Naive B cell (primary cell): ENCODE measurements at places on chromosomes 13 and 19.

DNA sequence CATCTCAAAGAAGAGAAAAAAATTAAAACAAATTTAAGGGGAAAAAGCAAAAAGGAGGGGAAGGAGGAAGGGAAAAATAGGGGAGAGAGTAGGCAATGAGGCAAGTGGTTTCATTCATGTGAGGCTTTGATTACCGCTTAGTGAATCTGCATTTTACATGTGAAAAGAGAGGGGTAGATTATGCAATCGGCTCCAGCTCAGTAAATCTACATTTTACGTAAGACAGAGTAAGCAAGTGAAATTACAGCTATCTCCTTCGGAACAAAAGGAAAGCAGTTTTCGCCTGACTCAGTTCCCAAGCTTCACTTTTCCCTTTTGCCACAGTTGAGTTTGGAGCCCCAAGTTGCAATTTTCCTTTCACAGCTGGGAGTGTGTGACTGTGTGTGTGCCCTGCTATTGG lies 16.0 kb upstream of the OLFM2 start:
- no peak for DNase-seq

DNA sequence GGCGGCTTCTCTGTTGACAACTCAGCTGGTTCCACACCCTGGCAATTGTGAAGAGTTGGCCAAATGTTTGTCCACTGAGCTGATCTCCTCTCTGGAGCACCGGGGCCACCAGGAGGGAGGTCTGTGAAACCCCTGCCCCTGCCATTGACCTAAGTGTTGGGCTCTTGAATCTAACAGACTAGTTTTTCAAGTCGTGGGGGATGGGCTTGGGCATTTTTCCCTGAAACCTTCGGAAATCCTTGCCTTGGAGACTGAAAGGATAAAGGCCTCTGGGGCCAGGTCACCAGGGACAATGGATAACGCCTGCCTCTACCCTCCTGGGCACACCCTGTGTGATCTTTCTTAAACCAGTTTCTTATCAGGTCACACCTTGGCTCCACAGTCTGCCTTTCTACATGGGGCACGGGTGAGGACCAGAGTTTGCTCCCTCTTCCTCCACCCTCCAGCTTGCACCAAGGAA lies 881 bp downstream of the GEMIN7 start:
- DNase-seq: no peak

- DNase-seq: no peak
Measured at GRCh38 chr13:45229172-45229571, 28.3 kb upstream of the KCTD4 start.

- no peak for DNase-seq
Measured at GRCh38 chr19:33438987-33439781, 65.7 kb downstream of the CEBPG start.

- no peak for DNase-seq
Measured at GRCh38 chr19:47538812-47539211, 23.9 kb upstream of the NAPA start.

GRCh38 chr19:11020982-11021759 lies 60.3 kb downstream of the SMARCA4 start:
- DNase-seq: no peak

DNA sequence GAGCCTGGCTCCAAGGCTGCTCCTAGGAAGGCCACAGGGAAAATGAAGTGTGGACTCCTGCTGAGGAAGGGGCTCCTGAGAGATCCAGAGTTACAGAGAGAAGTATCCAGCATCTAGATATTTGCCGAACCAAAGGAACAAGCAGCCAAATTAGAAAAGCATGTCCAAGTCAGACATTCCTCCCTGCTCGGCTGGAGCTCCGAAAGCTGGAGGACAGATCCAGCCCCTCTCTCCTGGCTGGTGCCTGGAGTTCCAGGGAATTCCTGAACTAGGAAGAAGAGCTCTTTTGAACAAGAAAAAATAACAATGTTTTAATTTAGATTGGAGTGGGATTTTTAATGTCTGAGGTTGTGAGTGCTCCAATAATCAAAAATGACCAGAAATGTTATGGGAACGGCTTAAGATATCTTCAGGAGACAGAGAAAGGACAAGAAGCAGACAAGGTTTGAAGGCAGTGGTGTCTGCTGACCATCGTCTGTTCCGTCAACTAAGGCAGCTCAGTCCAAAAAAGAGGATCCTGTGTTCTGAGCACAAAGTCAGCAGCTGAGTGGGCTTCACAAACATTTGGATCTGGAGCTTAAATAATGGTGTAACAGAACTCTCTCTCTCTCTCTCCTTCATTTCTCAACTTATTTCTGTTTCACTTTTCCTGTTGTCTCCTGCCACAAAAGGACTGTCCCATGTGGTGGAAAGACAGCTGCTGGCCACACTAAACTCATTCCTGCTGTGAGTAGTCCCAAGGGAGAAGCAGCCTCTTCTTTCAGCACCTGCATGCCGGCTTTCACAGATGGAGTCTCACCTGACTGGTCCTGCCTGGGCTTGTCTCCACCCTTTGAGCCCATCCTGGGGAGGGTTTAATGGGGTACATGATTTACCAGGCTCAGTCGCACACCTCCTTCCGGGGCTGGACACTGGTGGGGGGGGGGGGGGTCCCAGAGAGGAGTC lies 31.5 kb upstream of the IRS2 start:
- DNase-seq: no peak

GRCh38 chr19:22199171-22199570 lies 2.4 kb upstream of the ZNF676 start:
- DNase-seq: no peak

DNA sequence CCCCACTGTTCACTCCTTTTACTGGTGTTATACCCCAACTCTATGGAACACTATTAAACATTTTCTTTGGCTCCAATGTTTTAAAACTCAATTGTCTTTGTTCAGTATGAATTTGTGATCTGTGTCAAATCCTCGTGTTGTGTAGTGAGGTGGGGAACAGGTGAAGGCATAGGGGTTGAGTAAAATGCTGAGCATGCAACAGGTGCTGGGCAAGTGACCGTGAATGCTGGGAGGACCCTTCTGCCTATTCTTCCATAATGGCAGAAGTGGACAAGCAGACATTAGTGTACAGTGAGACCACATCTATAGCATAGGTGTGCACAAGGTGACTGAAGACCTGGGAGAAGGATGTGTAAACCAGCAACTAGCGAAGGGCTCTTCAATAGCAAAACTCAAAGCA lies 1188.0 kb downstream of the UQCRFS1 start:
- no peak for DNase-seq

- DNase-seq: no peak
Measured at GRCh38 chr19:35360880-35361420, 2.7 kb downstream of the FFAR3 start.

DNA sequence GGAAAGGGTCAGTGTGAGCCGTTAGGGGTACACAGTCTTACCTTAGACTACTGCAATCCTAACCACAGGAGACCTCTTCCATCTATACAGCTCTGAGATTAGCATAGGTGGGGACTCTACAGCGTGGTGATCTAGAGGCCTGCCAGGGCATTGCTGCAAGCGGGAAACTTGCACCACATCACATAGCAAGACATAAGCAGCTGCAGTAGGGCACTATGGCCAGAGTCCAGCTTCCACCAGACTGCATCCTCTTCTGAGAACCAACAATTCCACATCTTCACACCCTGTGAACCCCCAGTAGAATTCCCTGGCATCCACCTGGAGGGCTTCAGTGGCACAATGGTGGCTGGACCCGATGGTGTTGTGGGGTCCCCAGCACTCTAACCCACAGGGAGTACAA lies 1564.3 kb upstream of the PRR20A start:
- DNase-seq: no peak

- DNase-seq: no peak
Measured at GRCh38 chr13:27954406-27954851, 14.7 kb downstream of the CDX2 start.

GRCh38 chr19:40605216-40605971 lies 4.2 kb downstream of the LTBP4 start:
- peak; percentile 79 for DNase-seq

- no peak for DNase-seq
Measured at GRCh38 chr13:109021558-109021957, 392.1 kb downstream of the MYO16 start.

DNA sequence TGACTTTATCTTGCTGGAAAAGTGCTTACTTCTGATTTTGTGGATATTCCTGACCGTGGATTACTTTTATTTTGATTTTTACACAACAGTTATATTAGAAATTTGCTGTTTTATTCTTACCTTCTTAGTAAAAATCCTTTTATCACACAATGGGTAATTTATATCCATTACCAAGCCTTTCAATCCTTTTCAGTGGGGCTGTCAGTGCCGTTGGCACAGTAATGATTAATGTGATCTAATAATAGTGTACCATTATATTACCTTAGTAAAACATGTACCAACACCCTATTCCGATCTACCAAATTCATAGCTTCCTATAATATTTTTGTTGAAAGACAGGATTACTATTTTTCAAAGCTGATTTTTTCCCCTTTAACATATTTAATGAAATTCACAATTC lies 87.3 kb upstream of the ZNF536 start:
- DNase-seq: no peak

DNA sequence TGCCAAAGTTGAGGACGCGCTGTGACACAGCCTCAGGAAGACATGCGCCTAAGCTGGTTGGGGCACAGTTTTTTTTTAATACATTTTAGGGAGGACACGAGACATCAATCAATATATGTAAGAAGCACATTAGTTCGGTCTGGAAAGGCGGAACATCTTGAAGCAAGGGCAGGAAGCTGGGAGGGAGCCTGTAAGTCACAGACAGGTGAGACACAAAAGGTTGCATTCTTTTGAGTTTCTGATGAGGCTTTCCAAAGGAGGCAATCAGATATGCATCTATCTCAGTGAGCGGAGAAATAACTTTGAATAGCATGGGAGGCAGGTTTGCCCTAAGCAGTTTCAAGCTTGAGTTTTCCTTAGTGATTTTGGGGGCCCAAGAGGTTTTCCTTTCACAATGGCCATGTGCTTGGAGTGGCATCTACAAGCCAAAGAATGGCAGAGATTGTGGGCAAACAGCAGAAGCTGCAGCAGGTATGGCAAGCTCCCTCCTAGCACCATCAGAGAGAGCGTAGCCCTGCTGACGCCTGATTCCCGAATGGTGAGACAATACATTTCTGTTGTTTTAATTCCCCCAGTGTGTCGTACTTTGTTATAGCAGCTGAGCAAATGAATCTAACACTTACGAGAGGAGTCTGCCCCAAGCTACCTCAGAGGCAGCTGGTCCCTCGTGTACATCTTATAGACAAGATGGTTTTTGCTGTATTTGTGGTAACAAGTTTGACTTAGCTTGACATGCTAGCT lies 99.5 kb upstream of the TMTC4 start:
- no peak for DNase-seq

- DNase-seq: no peak
Measured at GRCh38 chr13:59842507-59842906, 321.2 kb downstream of the DIAPH3 start.
